ENCODE measurements at places on chromosomes 2 and 18.

DNA sequence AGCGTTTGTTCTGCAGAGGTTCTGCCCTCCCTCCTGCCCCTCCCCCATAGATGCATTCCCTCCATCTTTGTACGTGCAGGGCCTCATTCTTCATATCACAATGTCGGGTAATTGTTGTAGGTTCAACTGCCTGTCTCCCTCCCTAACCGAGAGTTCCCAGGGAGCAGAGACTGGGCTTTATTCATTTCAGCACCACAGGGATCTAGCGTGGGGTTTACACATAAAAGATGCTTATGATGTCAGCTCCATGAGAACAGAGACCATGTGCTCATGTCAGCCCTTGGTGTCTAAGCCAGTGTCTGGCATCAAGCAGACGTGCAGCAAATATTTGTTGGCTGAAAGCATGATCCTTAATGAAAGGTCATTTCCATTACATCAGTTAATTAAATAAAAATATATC lies 298.9 kb upstream of the TRIB2 start:
- DNase-seq, result no peak

GRCh38 chr2:205722283-205722918 lies 40.1 kb downstream of the NRP2 start:
- no peak for DNase-seq

- no peak for DNase-seq
These were observed at the start of gene ANKRD53 for GRCh38 chr2:70978341-70979179. ANKRD53 (plus strand) TSS chr2:70978630; CDS start chr2:70978646, 16 bp downstream.

DNA sequence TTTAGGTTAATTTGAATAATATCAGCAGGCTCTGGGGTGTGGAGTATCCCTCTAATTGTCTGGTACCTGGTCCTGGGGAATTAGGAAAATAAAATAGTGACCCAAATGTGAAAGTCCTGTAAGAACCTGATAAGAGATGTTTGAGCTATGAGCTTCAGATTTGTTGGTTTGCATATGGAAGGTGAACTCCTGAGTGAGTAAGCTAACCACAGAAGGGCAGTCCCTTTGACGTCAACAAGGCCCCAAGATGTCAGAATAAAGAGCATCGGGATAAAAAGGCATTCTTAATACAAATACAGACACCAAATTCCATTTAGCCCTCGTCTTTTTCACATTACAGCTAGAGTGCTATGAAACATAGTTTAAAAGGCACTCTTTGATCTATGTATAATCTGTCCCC lies 1366.3 kb upstream of the TMEFF2 start:
- DNase-seq, result no peak

DNA sequence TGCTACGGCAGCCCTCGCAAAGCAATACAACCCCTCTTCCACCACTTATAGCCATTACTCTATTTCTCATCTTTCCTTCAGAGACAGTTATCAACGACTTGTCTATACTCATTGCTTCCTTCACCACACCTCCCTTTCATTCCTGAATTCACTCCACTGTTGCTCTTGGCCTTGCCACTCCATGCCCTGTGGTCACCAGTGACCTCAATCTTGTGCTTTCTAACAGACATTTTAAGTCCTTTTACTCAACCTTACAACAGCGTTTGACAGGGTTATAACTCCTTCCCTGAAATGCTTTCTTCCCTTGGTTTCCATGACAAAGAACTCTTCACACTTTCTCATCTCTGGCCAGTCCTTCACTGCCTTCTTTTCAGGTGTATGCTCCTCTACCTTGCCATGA lies 90.6 kb upstream of the CCDC141 start:
- no peak for DNase-seq

GRCh38 chr2:196884368-196884767 lies 42.1 kb downstream of the PGAP1 start:
- no peak for DNase-seq

- DNase-seq, result no peak
These were observed 652.4 kb downstream of the SLC4A3 start for GRCh38 chr2:220279840-220280239.

GRCh38 chr2:211349031-211349430 lies 792.6 kb downstream of the CPS1 start:
- DNase-seq, result no peak

DNA sequence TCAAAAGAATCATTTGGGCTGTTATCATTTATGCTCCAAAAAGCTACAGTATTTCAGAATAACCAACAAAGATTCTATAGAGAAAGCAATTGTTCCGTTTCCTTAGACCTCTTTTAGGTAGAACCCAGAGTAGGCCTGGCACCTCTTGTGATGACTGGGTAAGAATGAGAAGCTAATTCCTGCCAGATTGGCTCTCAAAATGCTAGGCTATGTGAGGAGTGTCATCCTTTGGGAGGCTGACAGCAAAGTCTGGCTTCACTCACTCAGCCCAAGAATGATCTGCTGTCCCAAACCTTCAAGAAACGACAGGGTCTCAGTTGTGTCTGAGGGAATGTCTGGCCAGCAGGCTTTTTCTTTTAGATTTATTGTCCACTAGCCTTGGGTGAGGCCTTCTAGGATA lies 4.5 kb downstream of the CERS6 start:
- DNase-seq, result no peak
